ENCODE measurements at places on chromosomes 13 and 19.

DNA sequence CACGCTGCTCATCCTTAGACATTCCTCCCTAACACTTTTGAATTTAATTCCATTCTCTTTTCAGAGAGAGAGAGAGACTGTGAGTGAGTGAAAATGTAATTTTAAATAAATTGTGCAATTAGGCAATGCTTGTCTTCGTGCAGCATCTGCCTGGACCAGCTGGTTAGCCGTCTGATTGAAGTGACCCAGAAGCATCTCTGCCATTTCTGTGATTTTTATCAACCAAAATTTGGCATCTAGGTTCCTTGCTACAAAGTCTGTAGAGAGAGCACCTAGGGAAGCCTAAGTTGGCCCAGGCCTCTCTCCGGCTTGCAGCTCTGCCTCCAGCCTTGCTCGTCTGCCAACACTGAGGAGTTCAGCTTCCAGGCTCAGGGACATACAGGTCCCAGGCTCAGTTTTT is 138.6 kb upstream of the GPR12 start:
- DNase-seq = no peak

DNA sequence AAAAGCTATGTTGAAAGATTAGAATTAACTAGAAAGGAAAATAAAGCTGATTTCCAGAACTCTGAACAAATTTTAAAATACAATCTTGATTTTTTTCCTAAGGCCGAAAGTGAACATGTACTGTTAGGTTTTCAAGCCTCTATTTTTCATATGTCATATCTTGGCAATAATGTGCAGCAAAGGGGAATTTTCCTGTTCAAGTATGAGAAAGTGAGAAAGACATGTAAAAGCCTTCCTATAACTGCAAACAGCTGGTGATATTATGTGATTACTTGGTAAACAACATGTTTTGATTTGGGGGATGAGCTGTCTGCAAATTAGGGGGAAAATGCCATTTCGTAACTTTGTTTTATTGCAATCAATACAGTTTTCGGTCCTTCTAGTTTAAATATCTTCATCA is 4.0 kb upstream of the KLF12 start:
- DNase-seq = no peak

GRCh38 chr19:30046522-30046921 is 104.5 kb downstream of the URI1 start:
- no peak for DNase-seq

DNA sequence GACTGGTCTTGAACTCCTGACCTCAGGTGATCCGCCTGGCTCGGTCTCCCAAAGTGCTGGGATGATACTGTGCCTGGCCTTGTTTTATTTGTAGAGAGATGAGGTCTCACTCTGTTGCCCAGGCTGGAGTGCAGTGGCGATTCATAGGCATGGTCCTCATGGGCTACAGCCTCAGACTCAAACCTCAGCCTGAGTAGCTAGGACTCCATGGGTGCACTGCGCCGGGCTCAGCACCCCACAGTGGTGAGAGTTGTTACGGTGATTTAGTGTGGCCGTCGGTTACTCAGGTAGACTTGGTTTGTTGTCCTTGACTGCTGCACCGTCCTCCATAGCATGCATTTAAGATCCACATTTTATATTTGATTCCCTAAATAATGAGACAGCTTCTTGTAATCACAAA is 80.7 kb downstream of the SLC6A16 start:
- no peak for DNase-seq

DNA sequence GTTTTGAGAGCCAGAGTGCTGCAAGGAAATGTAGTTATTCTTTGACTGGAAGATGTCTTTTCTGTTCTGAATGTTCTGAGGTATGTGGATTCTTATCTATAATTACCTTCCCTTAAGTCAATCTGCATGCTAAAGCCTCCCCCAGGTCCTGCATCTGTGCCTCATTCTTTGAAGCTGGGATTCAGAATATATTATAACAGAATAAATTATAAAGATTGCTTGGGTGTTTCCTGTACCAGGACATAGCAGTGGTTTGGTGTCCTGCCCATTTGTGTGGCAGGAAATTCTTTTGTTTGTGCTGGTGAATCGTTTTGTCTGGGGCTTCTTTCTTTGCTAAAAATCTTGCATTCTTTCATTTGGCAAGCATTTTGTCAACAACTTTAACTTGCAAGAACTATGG is 60.2 kb downstream of the ITGBL1 start:
- DNase-seq = no peak

GRCh38 chr13:80870186-80870585 is 529.3 kb upstream of the SPRY2 start:
- DNase-seq = no peak

DNA sequence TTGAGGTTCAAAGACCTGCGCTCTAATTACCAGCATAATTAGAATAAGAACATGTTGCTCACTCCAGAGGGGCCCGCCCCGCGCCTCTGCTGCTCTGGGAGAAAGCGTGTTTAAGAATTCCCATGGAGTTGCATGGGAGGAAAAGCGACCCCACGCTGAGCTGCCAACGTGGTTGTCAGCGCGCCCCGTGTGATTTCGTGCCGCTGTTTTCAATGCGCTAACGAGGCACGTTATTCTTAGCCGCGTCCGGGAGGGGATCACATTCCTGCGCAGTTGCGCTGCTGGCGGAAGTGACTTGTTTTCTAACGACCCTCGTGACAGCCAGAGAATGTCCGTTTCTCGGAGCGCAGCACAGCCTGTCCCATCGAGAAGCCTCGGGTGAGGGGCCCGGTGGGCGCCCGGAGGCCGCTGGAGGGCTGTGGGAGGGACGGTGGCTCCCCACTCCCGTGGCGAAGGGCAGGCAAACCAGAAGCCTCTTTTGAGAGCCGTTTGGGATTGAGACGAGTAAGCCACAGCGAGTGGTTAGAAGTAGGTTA is 173.8 kb upstream of the SOX1 start:
- DNase-seq = no peak

- no peak for DNase-seq
These were observed 35.7 kb upstream of the DACH1 start for GRCh38 chr13:71902676-71903075.

DNA sequence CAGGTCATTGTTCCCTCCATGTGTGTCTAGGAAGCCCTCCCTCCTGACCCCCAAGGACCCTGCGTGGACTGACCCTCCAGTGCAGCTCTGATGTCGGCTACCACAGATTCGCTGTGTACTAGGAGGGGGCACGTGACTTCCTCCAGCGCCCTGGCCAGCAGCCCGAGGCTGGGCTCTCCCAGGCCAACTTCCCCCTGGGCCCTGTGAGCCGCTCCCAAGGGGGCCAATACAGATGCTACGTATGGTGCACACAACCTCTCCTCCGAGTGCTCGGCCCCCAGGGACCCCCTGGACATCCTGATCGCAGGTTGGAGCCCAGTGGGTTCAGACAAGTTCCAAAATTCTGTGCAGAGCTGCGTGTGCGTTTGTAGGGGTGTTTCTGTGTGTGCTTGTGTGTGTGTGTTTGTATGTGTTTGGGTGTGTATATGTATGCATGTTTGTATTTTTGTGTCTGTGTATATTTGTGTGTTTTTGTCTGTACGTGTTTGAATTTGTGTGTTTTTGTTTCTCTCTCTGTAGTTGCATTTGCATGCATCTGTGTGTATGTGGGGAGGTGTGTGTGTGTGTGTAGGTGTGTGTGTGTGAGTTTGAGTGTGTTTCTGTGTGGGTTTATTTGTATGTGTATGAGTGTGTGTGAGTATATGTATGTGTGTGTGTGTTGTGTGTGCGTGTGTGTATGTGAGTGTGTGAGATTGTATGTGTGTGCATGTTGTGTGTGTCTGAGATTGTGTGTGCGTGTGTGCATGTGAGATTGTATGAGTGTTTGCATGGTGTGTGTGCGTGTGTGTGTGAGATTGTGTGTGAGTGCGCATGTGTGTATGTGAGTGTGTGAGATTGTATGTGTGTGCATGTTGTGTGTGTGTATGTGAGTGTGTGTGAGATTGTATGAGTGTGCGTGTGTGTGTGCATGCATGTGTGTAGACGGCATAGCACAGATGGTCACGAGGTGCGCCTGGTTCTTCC is 21.4 kb upstream of the LILRA2 start:
- DNase-seq = no peak

DNA sequence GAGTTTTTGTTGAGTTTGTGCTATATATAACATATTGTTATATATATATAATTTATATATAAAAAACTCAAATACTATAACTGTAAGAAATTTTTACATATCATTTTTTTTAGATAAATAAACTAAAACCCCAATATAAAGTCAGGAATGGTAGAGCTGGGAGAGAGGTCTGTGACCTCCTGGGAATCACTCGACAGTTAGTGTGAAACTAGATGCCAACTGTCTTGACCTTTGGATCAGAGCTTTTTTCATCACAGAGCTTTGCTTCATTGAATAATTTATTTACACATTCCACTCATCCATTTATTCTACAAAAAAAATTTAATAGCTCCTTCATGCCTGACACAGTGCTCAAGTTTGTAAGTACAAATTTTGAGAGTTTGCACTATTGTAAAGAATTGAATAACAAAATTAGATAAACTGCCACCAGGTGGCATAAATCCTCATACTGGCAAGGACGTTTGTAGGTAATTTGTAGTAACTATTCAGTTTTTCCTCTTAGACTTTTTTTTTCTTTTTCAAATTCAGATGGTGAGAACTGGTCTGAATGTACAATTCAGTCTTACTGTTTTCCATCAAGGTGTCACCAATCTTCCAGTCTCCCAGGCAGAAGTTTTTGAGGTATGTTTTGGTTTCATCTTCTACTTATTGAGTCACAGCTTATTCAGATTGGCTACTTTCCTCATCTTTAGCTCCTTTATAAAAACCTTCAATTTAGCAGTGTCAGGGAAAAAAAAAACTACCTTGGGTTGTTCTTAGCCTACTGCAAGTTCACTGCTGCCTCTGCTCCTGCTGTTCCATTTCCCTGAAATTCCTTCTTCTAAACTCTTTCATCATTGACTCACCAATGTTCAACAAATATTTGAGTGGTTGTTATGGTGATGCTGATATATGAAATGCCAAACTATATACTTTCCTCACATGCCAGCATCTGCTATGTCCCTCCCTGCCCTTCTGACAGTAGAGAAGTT is 28.7 kb downstream of the LACC1 start:
- peak; percentile 45 for DNase-seq

Measured in CD4-positive, alpha-beta T cell treated with Interferon alpha-2 for 1 hour (primary cell).